ENCODE measurements at places on chromosomes 13 and 19.

GRCh38 chr13:80235166-80235966 is 105.6 kb downstream of the SPRY2 start:
- no peak for DNase-seq

DNA sequence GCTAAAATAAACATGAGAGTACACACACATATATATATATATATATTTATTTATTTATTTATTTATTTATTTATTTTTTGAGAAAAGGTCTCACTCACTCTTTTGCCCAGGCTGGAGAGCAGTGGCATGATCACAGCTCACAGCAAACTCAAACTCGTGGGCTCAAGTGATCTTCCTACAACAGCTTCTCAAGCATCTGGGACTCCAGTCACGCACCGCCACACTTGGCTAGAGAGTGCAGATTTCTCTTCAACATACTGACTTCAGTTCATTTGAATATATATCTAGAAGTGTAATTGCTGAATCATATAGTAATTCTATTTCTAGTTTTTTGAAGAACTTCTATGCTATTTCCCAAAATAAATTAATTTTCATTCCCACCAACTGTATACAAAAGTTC is 1711.8 kb downstream of the SLITRK5 start:
- no peak for DNase-seq

GRCh38 chr19:48290401-48290770 is 20.5 kb downstream of the ZNF114 start:
- no peak for DNase-seq

- DNase-seq = no peak
These were observed 435.2 kb upstream of the ZNF507 start for GRCh38 chr19:31910224-31910623.

- DNase-seq = no peak
These were observed 22.9 kb downstream of the SLC7A1 start for GRCh38 chr13:29572575-29572974.
